ENCODE measurements at places on chromosomes 13 and 19. TPM values are rescaled to one million over a fixed set of nuclear protein-coding genes. Genes with fewer than 3 reads are reported as not detected.

DNA sequence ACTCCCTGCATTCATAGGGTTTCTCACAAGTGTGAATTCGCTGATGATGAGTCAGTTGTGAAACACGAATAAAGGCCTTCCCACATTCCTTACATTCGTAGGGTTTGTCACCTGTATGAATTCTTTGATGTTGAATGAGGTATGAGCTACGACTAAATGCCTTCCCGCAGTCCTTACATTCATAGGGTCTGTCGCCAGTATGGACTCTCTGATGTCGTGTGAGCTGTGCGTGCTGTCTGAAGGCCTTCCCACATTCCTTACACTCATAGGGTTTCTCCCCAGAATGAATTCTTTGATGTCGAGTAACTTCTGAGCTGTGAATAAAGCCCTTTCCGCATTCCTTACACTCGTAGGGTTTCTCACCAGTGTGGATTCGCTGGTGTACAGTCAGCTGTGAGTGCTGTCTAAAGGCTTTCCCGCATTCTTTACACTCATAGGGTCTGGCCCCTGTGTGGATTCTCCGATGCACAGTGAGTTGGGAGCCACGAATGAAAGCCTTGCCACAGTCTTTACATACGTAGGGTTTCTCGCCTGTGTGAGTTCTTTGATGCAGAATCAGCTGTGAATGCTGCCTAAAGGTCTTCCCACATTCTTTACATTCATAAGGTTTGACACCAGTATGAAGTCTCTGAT lies 30.5 kb upstream of the COX7A1 start:
- DNase-seq, result no peak

- no peak for DNase-seq
Observed at GRCh38 chr13:98327371-98328270, 150.6 kb upstream of the RNF113B start.

DNA sequence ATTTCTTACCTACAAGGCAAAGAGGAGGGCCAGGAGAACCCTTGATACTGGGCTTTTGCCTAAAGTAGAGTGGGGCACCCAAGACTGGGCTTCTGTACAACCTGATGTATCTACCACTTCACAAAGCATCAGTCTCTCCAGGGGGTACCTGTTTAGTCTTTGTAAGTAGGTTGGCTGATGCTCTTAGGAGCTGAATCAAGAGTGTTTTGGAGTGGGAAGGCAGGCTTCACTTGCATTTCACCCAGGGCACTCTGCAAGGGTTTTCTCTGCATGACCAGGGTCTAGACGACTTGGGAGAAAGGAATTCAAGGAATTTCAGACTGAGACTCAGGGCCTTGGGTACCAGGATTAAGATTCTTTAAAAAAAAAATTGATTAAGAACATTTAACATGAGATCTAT lies 361.5 kb downstream of the RFC3 start:
- no peak for DNase-seq

DNA sequence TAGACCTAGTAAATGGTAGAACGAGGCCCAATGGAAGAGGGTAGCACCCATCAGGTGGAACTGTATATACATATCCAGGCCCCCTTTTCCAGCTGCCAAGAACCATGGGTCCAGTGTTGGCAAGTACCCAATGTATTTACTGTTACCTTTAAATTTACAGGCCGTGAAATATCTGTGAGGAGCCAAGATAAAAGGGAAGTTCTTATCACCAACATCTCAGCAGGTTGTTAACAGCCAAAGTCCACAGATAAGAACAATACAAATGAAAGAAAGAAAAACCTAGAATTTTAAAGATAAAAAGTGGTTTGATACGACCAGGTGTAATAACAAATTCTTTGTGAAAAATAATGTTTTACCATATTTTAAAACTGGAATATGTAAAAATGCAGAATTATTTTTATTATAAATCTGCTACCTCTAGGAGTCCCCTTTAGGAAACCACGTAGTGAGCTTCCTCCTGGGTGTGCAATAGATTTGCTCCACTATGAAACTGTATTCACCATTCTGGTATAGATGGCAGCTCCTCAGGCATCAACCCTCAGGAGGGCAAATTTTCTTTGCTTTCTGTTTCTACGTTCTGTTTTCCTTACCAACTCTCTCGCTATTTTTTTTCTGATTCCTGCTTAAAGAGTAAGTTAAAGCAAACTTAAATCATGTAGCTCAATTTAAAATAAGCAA lies 292.2 kb upstream of the SLC10A2 start:
- no peak for DNase-seq

DNA sequence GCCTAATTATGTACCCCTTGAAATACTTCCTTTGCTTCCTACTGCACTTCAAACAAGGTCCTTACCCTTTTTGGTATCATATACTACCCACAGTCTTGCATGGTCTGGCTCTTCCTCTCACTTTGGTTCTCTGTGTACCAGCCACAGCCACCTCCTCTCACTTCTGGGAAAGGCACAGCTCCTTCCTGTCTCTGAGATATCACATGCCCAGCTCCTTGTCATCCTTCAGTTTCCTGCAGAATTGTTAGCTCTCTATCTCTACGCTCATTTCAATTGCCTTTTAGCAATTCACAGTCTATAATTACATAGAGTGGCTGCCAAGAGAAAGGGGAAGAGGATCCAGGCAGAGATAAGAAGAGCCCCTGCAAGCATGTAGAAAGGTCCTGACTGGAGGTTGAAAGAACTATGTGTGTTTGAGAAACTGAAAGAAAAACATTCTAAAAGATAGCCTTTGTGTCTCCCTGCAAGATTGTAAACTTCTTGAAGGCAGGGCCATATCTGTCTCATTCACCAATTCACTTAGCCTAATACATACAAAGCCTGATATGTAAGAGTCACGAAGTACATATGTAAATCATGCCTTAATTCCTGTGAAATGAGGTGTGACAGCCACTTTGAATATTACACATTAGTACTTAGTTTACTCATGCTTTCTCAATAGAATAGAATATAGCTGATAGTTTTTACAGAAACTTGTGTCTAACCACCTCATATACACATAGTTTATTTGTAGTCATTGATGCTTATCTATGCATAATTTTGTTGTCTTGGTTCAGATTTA lies 933.1 kb downstream of the DIAPH3 start:
- no peak for DNase-seq

DNA sequence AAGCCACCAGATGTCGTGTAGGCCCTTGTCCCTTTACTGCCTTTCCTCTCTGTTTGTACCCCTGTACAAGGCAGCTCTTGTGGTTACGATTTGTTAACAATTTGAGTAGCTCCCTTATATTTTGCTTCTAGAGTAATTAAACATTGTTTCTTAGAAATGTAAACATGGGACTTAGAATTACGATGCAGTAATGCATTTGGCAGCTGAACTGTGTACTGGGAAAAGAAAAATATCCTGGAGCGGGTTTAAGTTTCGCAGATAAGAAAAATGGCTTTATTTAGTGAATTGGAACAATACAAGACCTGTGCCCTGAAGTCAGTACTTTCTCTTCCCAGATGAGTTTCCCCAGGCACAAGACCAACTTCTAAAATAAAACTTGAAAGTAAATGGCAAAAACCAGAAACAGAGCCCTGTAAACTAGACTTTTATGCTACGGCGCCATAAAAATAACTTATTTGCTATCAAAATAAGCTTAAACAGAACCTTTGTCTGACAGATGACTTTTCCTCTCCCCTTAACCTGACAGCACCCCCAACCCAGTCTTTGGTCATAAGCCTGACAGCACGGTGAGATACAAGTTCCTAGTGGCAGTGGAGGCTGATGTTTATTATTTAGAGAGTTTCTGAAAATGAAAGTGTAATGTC lies 63.0 kb downstream of the LRCH1 start:
- DNase-seq, result no peak

MUC16 gene
- polyA plus RNA-seq, result not detected

WTIP gene
- polyA plus RNA-seq, result 4.8 TPM

SLC27A1 gene
- polyA plus RNA-seq, result 78.3 TPM

NALCN gene
- polyA plus RNA-seq, result 3.1 TPM

FGF21 gene
- not detected for polyA plus RNA-seq

Data from heart right ventricle (tissue), 16 donors.